ENCODE measurements at places on chromosomes 7 and 10.

- DNase-seq, result no peak
Observed at GRCh38 chr7:112416127-112416526, 34.1 kb upstream of the IFRD1 start.

- DNase-seq, result no peak
Observed at GRCh38 chr7:125878988-125879387, 949.4 kb upstream of the POT1 start.

GRCh38 chr7:70384024-70384423 lies 747.9 kb upstream of the GALNT17 start:
- DNase-seq, result no peak

DNA sequence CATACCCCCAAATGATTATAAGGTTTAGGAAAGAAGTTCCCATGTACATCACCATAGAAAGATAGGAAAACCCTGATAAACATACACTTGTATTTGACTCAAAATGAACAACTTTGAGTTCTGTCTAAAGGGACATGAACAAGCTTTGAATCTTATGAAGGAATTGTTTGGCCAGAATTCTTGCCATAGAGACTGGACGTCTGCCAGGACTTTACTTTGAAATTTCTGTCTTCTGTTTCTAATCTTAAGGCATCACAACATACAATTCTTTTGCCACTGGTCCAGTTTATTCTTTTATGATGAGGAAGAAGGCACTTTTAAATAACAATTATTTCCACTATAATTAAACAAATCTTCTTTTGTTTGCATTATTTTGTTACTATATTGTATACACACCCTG lies 26.2 kb upstream of the CYP26C1 start:
- no peak for DNase-seq

DNA sequence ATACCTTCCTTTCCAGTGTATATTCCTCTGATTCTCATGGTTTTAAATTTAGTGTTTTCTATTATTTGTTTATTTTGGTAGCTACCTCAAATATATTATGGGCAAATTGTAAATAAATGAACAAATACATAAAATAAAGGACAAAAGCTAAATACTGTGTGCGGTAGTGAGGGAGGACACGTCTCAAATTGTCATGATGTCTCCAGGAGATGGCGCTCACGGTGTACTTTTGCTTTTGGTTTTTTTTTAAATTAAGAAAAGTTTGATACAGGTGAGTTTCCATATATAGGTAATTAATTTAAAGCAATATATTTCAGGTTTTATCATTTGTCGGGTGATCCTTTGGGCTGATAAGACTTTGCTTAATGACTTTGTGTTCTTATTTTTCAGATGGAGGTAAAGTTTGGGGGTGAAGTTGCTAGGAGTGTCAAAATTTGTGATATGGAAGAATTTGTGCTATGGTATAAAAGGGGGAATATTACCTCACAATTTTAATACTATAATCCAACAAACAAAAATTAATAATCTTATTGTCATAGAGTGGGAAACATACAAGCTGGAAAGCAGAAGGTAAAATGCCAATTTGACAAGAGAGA lies 68.4 kb upstream of the TMEM229A start:
- DNase-seq, result no peak

DNA sequence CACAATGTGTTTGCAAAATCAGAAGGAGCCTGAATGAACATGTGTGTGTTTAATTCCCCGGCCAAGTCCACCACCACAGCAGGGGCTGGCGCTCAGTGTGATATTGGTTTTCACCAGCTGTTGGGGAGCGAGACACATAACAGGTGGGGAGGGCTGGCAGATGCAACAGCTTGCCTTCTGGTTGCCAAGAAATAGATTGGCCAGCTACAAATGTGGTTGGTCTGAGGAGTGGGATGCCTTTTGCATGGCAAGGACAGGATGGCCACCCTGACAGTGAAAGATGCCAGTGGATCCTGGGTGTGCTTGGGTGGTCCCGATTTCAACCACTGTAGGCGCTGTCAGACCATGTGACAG lies 292.5 kb upstream of the FZD8 start:
- DNase-seq, result no peak

- DNase-seq, result no peak
Observed at GRCh38 chr7:63918986-63919385, 79.7 kb upstream of the ZNF722 start.

GRCh38 chr7:71558806-71559613 lies 427.1 kb downstream of the GALNT17 start:
- DNase-seq, result no peak

DNA sequence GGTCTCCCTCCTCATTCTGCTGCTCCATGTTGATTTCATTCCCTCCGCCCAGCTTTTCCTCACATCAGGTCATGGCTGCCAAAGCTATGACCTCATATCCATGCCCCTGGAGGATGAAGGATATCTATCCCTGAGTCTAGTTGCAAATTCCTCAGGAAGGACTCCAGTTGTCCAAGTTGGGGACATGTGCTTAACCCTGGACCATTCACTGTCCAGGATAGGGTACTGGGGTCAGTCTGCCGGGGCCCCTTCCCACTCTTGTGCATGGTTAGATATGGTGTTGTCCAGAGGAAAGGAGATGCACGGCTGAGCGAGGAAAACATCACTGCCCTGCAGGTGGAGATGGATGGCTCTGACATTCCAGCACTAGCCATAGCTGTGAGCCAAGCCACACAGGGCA lies 51.9 kb upstream of the COMTD1 start:
- DNase-seq, result no peak

GRCh38 chr7:87451187-87451586 lies 24.3 kb downstream of the ABCB4 start:
- DNase-seq, result no peak

GRCh38 chr10:68239596-68240150 lies 7.8 kb upstream of the ATOH7 start:
- no peak for DNase-seq

- DNase-seq, result no peak
Observed at GRCh38 chr10:59177031-59177797, 771 bp downstream of the PHYHIPL start.

- no peak for DNase-seq
Observed at GRCh38 chr7:91280604-91281003, 16.4 kb downstream of the FZD1 start.

DNA sequence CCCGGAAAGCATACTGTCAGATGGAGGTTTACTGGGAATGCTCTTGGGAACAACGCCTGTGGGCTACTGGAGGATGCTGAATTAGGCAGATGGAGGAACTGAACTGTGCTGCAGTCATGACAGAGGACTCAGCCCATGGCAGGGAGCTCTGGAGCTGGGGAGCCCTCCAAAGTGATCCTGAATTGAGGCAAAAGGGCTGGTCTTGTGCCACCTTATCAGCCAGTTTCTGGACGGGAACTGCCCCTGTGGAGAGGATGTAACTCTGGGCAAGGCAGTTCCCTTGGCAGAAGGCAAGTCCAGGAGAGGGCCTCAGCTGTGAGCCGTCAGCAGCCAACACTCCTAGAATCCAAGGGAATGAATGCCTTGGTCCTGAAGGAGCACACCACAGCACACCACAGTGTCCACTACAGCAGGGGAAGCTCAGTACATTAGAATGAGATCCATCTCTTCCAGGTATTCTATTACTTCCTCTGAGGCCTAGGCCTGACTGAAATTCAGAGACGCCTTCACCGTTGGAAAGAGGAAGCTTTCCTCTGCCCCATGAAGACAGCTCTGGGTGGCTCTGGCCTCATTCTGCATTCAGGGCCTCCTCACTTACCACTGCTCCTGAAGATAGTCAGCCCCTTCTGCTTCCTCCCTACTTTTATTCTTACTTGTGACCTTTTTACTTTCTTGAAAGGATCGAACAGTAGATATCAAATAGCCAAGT lies 139.6 kb upstream of the GPR26 start:
- no peak for DNase-seq

DNA sequence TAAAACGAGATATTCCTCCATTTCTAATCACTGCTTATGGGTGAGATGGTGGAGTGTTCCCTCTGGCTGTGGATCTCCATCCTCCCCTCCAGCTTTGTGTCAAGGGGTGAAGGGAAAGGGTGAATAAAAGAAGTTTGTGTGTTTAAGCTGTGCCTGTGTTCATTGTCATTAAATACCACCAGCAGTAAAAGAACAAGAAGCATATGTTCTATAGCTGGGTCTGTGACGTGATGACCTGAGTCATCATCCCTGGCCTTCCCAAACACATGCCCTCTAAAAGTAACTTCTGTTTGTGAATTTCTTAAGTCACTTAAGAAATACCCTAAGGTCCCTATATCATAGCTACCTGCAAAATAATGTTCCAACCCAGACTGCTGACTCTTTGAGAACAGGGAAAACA lies 104.9 kb downstream of the PPP1R17 start:
- DNase-seq, result no peak

- no peak for DNase-seq
Observed at GRCh38 chr10:34706147-34706546, 108.9 kb downstream of the PARD3 start.

- peak; percentile 55 for DNase-seq
Observed at GRCh38 chr10:100997360-100998182, 2.0 kb upstream of the LZTS2 start.

DNA sequence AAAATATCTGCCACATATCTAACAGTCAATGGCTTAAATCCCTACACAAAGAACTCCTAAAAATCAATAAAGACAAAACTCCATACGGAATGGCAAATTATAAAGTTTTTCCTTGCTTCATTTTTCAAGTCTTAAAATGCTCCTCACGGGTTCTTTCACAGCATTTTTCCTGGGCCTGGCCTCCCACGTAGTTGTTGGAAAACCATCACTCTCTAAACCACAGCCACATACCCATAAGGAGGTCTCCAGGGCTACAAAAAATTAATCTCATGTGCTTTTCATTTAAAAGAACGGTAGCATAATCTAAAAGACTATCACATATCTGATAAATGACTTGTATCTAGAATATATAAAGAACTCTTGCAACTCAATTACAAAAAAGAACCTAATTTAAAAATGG lies 2.9 kb downstream of the COA1 start:
- no peak for DNase-seq

- DNase-seq, result no peak
Observed at GRCh38 chr7:137572056-137572784, 228.7 kb upstream of the PTN start.

- no peak for DNase-seq
Observed at GRCh38 chr10:97234400-97234799, 48.6 kb upstream of the SLIT1 start.

DNA sequence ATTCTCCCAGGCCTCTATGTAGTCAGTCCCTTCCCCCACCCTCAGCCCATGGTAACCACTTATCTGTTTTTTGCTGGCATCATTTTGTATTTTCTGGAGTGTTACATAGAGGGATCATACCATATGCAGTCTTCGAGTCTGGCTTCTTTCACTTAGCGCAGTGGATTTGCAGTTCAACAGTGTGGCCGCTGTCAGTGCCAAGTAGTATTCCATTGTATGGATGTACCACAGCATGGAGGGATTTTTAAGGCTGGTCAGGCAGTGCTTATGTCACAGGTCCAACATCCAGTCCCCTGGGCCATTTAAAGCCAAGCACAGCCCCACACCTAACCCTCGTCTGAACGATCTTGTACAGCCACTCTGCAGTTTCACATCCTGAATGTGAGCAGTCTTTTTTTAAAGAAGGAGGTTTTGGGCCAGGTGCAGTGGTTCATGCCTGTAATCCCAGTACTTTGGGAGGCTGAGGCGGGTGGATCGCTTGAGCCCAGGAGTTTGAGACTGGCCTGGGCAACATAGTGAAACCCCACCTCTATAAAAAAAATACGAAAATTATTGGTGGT lies 121.8 kb downstream of the CUX1 start:
- no peak for DNase-seq

DNA sequence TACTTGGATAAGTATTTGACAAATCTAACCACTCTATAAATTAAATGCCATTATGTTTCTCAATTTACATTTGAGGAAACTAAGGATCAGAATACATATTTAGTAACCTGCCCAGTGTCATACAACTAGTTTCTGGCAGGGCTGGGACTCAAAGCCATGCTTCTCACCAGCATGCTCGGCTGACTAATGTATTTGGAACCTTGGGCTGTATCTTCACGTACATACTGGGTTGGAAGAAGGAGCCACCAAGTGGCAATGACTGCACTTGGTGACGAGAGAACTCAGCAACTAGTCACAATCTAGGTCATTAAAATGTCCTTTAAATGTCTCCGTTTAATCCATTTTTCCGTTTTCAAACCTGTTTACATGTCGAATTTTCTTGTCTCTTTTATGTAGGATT lies 42.9 kb downstream of the CHRM2 start:
- no peak for DNase-seq

- DNase-seq, result no peak
Observed at GRCh38 chr7:17984288-17984687, 43.4 kb downstream of the PRPS1L1 start.

DNA sequence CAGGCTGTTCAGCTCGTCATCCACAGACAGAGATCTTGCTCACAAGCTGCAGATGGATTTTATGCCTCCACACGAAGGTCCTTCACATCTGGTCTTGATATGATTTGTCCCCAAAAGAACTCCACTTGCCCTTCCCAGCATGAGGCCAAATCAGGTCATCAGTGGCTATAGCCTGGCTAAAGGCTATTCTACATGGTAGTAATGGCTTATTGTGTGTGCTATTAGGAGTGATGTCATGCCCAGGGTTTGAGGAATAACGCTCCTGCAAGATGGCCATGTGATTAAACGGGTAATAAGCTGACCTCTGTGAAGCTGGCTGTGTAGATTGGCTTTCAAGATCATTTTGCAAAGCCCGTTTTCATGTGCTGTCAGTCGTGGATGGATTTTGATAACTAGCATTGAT lies 313.8 kb downstream of the FRMD4A start:
- DNase-seq, result no peak

GRCh38 chr10:48288661-48289060 lies 14.2 kb upstream of the FRMPD2 start:
- no peak for DNase-seq
